ENCODE measurements at places on chromosomes 6 and 20. TPM values are rescaled to one million over a fixed set of nuclear protein-coding genes. Genes with fewer than 3 reads are reported as not detected.

The POU5F1 gene
- 26.0 TPM for total RNA-seq

The MTCH1 gene
- 216 TPM for total RNA-seq

- DNase-seq, result peak; percentile 50
Measured at GRCh38 chr20:47466213-47466612, 35.5 kb upstream of the NCOA3 start.

DNA sequence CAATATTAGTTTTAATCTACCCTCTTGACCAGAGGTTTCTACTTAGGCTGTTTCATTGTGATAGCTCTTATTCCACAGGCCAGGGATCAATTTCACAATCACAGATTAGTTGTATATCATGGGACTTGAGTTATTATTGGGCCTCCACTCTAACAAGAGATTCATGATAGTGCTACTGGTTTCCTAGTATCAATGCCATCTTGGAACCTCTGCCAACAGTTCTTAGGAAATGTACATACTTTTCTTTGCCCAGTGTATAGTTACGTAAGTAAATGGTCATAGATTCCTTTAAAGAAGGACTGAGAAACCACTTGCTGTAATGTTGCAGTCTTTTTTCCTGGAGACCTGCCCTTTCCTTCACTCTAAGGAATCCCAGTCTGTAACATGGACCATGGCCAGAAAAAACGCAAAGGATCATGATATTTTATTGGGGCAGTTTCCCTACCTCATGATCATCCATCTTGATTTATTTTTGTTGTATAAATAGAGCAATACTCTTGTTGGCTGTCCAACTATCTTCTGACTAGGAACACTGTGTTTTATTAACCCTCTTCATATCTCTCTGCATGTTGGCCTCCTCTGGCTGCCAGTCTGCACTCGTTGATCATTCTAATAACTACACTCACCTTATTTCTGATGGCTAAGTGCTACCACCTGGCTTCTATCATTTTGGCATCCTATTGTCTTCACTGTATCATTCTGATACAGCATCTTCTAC, 38.0 kb upstream of the VGLL2 start:
- no peak for DNase-seq

- DNase-seq, result peak; percentile 58
Measured at GRCh38 chr6:161922631-161923119, 648.8 kb upstream of the AGPAT4 start.
